ENCODE measurements at places on chromosomes 7 and 10.

- no peak for DNase-seq
Measured at GRCh38 chr7:136205956-136206355, 228.8 kb upstream of the MTPN start.

GRCh38 chr7:115009139-115009538 lies 87.2 kb downstream of the MDFIC start:
- DNase-seq: no peak

GRCh38 chr10:19640566-19641263 lies 175.5 kb upstream of the PLXDC2 start:
- no peak for DNase-seq

GRCh38 chr10:94578790-94579189 lies 33.2 kb downstream of the HELLS start:
- DNase-seq: no peak

GRCh38 chr7:2529161-2530070 lies 9.8 kb downstream of the LFNG start:
- no peak for DNase-seq

GRCh38 chr10:106802949-106803348 lies 361.6 kb downstream of the SORCS1 start:
- DNase-seq: no peak

DNA sequence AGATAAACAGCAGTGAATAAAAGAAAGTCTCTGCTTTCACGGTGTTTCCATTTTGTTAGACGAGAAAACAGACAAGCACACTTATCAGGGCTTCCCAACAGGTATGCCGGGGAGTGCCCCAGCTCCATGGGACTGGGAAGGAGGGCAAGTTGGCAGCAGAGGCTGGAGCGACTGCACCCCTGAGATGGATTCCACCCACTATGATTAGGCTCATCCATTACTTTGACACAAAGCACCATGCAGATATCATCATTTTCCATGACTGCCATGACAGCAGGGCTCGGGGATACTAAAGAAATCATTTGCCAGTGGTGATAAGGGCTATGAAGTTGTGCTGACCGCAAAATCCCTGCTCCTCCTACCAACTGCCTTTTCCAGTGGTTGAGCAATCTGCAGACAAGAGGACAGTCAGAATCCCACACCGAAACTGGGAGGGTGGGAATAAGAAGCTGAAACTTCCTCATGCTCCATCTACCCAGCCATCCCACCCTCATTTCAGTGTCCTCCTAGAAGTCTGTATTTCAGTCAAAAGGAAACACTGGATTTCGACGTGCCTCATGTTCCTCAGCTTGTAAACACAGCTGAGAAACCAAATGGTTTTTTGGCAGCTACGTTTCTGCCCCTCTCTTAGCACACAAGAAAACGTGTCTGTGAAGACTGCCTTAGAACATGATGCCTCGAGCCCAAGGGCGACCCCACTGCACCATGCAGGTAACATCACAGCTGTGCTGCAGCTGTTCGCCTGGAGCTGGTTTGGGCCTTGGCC lies 15.5 kb downstream of the CREB3L2 start:
- no peak for DNase-seq

GRCh38 chr10:48685731-48686130 lies 1.1 kb downstream of the WDFY4 start:
- no peak for DNase-seq

GRCh38 chr10:58608351-58608750 lies 95.7 kb downstream of the BICC1 start:
- no peak for DNase-seq

- no peak for DNase-seq
Measured at GRCh38 chr10:69791812-69792211, 9.9 kb upstream of the COL13A1 start.

DNA sequence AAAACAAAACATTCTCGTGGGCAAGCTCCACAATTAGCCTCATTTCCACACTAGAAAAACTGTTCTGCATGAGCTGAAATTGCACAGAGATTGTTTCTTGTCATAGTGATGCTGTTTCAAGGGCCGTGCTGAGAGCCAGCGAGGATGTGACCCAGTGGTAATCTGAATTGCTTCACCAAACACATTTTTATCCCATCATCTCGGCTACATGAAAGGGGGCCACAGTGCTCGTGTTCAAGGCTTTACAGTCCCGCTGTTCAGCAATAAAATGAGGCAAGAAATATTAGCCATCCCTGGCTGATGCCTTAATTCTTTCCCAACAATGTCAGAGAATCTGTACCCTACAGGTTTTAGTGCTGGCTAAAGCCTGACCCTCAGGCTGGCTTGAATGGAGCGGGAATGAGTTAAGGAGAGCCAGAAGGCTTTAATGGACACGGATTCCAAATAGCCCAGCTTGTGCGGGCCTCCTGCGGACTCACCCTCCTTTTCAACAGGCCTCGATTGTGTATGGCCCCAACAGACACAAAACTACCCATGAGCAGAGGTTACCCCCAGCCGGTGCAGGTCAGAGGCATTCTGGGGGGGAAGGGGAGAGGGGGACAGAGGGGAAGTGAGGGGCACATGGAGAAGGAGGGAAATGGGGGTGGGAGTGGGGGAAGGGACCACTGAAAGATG lies 2.0 kb upstream of the GDF10 start:
- DNase-seq: peak; percentile 31

DNA sequence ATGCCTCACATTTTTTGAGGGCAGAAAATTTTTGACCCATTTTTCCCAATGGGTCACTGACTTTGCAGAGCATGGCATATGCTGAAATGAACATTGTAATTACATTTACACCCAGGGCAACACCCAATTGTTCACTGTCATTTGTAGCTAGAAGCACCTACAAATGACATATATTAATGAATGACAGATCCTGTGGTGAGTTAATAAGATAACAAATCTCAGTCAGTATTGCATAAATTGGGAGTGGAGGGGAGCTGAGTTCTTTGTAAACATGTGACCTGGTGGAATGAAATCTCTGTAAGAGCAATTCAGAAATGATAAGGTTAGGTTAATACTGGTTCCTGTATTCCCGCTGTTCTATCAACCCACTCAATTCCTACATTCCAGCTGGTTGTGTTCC lies 255.1 kb upstream of the LRRN3 start:
- DNase-seq: no peak

- no peak for DNase-seq
Measured at GRCh38 chr7:133290041-133290440, 37.2 kb downstream of the EXOC4 start.

- DNase-seq: no peak
Measured at GRCh38 chr10:126511917-126512479, 123.7 kb upstream of the ADAM12 start.

- no peak for DNase-seq
Measured at GRCh38 chr10:76681153-76681552, 956.5 kb downstream of the KCNMA1 start.

- DNase-seq: no peak
Measured at GRCh38 chr7:46054272-46054671, 133.2 kb upstream of the IGFBP3 start.

DNA sequence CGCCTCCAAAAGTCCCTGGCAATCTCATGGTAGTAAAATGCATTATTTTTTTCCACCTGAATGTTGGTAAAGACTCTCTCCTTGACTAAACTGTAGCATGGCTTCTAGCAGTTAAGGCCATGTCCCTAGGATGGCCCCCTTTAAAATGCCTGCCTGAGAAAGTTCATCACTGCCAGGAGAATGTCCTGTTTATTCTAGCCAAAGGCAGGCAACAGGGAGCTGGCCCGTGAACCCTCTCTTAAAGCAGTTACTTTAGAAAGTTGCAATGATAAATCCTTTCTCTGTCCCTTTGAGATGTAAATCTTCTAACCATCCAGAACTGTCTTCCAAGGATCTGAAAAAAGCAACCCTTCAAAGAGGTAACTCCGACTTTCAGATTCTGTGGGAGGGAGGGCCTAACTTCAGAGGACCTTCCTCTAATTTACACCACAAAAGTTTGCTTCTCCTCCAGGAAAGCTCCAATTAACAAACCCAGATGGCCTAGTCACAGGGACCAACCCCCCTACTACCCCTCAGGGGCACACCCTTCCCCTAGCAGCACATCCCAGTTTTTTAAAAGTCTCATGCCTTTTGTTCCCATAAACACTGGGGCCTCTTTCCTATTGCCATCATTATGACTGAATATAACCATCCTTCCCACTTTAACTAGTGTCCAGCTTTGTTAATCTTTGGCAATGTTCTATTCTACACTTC lies 5.5 kb downstream of the DNTT start:
- DNase-seq: no peak

- DNase-seq: no peak
Measured at GRCh38 chr10:88473989-88474883, 108.9 kb downstream of the RNLS start.

GRCh38 chr7:47777531-47778152 lies 170.6 kb downstream of the PKD1L1 start:
- no peak for DNase-seq

DNA sequence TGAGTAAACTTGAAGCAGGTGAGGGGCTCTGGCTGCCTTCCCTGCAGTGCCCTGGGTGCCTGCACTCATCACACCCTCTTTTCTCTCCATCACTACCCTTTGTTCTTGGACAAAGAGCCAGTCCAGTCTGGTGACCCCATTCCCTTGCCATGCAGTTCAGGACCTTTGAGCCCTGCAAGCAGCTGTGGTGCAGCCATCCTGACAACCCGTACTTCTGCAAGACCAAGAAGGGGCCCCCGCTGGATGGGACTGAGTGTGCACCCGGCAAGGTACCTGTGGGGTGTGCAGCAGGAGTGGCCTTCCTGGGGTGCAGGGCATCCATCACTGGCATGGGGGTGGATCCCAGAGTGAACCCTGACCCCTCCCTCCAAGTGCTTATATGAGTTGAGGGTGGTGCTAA lies 48.7 kb downstream of the TBATA start:
- DNase-seq: peak; percentile 45

DNA sequence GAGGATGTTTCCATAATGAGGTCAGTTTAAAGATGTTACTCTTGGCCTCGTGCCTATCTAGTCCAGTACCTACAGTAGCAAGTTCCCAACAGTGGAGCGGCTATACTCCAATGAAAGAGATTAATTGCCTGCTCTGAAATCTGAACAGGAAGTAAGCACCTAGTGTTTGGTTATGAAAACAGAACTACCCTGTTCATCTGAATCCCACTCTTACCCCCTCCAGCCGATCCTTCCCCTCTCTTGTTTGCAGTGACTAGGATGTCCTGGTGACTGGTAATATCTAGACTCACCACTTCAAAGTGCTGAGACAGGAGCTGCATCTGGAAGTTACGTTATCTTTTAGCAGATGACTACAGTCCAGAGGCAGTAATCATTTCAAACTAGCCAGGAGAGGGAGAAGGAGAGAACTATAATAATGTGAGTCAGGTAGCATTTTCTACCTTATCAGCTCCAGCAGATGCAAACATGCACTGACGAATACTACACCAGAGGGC lies 666.7 kb upstream of the NRP1 start:
- no peak for DNase-seq

DNA sequence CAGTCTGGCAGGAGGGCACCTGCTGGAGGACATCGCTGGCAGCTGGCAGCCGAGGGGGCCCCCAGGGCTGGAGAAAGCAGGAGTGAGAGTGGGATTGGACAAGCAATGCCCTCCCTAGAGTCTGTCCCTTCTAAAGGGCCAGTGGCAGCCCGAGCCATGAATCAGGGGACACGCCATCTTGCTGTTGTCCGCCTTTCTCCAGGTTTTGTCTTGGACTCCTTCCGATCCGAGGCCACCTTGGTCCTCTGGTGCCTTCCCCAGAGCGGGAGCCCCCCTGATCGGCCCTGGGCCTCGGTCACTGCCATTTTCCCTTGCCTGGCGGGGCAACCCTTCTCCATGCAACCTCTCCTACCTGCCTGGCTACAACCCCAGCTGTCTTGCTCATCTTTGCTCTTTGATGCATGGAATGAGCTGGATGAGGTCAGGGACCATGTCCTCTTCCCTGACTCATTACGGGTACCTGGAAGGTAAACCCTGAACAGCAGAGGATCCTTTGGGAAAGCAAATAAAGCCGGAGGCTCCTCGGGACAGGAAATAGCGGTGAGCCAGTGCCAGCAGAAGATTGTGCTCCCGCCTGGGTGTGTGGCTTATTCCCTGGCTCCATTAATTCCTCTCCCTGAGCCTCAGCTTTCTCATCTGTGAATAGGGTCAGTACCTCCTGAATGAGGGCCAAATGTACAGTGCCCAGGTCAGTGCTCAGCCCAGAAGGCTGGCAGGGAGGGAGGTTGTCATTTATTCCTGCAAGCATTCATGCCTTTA lies 112.0 kb downstream of the GRK5 start:
- DNase-seq: no peak

GRCh38 chr7:123649964-123650363 lies 5.7 kb upstream of the LMOD2 start:
- no peak for DNase-seq

- no peak for DNase-seq
Measured at GRCh38 chr7:117775801-117776200, 97.4 kb downstream of the CTTNBP2 start.

- DNase-seq: no peak
Measured at GRCh38 chr10:89655722-89656121, 10.7 kb upstream of the PANK1 start.

DNA sequence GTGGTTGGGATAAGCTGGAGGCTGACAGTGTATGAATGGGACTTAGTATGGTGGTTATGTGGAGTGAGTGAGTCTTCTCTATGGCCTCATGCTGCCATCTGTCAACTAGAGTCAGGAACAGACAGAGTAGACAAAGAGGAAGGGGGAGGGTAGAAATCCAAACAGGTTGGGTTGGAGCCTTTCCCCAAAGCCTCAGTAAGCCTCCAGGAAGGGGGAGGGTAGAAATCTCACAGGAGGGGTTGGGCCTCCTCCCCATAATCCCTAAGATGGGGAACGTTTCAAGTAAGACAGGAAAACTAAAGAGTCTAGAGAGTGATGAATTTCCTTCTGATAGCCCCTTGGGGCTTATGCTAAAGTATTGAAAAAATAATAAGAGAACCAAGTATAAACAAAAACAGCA lies 2.0 kb upstream of the AKR1B15 start:
- peak; percentile 50 for DNase-seq

GRCh38 chr10:103678178-103678526 lies 177.2 kb downstream of the SH3PXD2A start:
- peak; percentile 96 for DNase-seq

DNA sequence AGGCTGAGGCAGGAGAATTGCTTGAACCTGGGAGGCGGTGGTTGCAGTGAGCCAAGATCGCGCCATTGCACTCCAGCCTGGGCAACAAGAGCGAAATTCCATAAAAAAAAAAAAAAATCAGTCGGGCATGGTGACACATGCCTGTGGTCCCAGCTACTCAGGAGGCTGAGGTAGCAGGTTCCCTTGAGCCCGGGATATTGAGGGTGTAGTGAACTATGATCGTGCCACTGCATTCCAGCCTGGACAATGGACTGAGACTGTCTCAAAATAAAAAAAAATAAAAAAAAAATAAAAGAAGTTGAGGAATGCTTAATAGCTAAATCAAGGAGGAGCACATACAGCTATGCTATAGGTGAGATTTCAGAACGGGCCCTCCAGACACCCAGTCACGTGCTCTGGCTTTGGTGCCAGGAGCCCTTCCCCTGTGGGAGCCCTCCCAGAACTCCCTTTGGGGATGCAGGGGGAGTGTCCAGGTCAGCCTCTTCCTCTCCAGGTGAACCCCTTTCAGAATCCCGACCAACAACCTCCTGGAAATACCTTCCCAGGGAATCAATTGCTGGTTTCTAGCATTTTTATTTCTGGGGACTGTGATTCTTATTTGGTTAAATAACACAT lies 42.9 kb upstream of the CTBP2 start:
- DNase-seq: no peak

GRCh38 chr7:114825423-114825951 lies 96.4 kb upstream of the MDFIC start:
- DNase-seq: no peak

GRCh38 chr7:129610709-129611245 lies 743 bp upstream of the NRF1 start:
- DNase-seq: no peak

All from eye (tissue), 1 donor.